Germinal center (tissue), 1 donor: ENCODE measurements at places on chromosomes 16 and 17.

DNA sequence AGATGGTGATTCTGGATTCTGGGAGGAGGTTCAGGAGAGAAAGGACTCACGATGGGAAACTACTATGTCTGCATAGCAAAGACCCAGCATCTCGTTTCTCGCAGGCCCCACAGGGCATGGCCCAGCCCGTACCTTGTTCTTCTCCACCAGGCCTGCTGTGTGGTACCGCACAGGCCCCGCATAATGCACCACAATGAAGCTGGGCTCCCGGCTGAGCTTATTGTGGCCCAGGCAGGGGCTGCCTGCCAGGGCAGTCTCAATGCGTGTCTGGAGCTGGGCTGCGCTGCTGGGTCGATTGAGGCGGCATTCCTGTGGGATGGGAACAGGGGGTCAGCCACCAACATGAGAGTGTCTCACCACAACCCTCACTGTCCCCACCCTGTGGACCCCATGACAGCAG lies 20.4 kb downstream of the ZNHIT3 start:
- DNase-seq: no peak

DNA sequence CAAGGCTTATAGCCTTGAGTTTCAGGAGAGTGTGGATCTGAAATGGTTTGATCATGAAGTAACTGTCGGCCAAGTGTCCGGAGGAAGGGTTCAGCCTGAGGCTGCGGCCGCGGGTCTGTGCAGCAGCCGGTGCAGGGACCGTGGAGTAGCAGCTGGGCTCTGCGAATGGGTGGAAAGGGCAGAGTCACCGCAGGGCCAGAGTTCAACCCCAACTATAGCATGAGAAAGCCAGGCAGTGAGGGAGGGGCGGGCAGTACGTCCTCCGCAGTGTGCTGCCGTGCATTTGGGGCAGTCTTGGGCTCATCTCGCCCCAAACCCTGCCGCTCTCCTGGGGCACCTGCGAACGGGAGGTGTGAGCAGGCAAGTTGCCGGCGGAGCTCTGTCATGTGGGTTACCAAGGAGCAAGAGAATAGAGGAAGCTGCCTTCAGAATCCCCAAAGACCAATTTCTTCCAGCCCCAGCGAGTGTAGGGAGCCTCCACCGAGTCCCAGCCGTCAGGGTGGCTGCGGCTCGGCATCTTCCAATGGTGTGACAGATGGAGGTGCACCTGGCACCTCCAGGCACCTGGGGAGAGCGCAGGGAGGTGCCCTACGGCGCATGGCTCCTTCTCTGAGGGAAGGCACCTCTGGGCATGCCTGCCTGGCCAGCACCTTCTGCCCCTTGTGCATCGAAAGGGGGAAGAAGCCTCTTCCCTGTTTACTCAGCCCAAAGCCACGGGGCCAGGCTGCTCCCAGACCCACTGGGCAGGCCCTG lies 87.3 kb downstream of the RPA1 start:
- no peak for DNase-seq

- no peak for DNase-seq
Measured at GRCh38 chr16:76988526-76988925, 202.5 kb upstream of the MON1B start.

GRCh38 chr17:1736348-1737281 lies 6.1 kb upstream of the SERPINF2 start:
- DNase-seq: no peak

DNA sequence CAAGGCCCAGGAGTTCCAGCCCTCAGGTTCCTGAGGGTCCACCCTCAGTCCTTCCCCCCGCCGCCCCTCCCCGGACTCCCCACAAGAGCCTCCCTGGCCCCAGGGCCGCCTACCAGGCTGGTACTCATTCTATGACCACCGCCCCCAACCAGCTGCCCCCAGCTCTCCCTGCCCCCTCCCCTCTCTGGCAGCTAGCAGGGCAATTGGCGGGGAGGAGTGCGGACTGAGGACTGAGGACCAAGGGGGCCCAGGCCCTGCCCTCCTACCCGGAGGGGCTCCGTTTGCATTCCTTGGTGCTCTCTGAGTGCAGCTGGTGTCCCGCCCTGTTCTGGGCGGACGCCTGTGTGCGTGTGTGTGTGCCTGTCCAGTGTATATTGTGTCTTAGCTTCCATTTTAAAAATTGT lies 19.1 kb downstream of the UNC13D start:
- DNase-seq: no peak

DNA sequence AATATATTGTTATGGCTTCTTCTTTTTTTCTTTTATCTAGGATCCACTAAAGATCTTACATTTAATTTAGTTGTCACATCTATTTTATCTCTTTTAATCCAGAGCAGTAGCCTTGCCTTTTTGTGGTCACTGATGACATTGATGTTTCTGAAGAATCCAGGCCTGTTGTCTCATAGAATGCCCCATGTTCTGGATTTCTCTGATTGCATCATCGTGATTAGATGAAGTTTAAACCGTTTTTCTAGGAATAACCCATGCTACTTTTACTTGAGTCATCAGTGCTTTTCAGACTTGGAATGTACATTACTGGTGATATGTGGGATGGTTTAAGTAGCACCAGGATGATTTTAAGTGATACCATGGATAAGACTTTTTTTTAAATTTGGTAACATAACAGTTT lies 106.4 kb upstream of the CES5A start:
- no peak for DNase-seq

- no peak for DNase-seq
Measured at GRCh38 chr17:78653382-78653781, 76.2 kb upstream of the DNAH17 start.

DNA sequence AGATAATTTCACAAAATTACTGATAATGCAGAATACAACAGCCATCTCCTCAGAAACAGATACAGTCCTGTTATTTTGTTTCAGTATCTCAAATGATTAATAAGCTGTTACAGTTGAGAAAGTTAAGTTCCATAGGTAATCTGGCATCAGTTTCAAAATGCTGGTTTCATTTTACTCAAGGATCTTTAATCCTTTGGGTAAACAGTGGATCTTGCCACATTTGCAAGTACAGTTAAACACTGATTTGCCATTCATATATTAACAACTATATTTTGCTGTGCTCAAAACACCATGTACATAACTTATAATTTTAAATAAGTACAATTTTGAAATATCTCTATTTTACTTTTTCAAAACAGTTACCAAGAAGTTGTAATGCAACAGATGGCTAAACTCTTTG lies 31.2 kb downstream of the RPGRIP1L start:
- DNase-seq: no peak

- DNase-seq: no peak
Measured at GRCh38 chr16:2745116-2745890, 7.1 kb upstream of the SRRM2 start.

- peak; percentile 54 for DNase-seq
Measured at GRCh38 chr17:27457731-27458523, 1.7 kb downstream of the KSR1 start.

DNA sequence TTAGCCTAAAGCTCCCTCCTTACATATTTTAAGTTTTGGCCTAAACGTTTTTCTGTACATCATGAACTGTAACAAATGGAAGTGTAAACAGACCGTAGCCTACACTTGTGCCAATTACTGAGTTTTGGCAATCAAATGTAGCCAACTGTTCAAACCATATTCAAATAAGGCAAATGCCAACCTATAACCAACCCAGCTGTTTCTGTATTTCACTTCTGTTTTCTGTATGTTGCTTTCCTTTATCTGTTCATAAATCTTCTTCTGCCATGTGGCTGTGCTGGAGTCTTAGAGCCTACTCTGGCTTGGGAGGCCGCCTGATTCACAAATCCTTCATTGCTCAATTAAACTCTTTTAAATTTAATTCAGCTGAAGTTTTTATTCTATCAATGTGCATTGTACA lies 6.9 kb upstream of the C16orf78 start:
- no peak for DNase-seq

- peak; percentile 61 for DNase-seq
Measured at GRCh38 chr16:87317750-87318644, 805 bp upstream of the C16orf95 start.

DNA sequence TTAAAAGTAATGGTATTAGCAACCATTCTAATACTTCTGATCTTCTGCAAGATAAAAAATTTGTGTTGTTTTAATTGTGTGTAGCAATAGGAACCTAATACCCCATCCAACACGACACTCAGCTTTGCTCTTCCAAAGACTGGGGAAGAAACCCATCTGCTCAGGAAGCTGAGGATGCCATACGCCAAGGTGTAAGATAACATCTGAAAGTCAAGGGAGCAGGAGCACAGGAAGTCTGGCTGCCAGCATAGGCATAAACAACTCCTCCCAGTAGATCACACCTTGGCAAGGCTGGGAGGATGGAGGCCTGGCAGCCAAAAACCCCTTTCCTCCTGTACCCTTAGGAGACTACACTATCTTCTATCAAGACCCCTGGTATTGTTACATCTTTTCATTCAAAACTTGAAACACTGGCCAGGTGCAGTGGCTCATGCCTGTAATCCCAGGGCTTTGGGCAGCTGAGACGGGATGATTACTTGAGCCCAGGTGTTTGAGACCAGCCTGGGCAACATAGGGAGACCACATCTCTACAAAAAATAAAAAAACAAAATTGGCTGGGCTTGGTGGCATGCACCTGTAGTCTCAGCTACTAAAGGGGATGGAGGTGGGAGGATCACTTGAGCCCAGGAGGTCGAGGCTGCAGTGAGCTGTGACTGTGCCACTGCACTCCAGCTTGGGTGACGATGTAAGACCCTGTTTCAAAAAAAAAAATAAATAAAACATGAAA lies 5.7 kb upstream of the SPHK1 start:
- DNase-seq: no peak

GRCh38 chr17:73759734-73760438 lies 115.6 kb upstream of the SDK2 start:
- DNase-seq: no peak

DNA sequence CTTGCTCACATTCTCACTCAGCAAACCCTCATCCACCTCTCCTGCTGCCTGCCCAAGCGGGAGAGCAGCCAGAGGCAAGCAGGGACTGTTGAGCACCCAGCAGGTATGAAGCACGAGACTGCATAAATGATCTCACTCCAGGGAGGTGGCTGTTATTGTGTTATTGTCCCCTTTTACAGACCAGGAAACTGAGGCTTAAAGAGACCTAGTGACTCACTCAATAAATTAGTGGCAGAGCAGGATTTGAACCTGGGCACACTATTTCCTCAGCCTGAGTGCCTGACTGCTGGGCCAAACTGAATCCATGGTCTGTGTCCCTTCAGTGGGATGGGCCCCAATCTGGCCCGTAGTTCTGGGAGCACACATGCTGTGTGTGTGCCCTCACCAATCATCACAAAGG lies 12.3 kb upstream of the MAP2K3 start:
- no peak for DNase-seq

- no peak for DNase-seq
Measured at GRCh38 chr17:4744999-4745969, 5.6 kb upstream of the CXCL16 start.

- DNase-seq: no peak
Measured at GRCh38 chr16:48881272-48881671, 271.3 kb upstream of the N4BP1 start.

DNA sequence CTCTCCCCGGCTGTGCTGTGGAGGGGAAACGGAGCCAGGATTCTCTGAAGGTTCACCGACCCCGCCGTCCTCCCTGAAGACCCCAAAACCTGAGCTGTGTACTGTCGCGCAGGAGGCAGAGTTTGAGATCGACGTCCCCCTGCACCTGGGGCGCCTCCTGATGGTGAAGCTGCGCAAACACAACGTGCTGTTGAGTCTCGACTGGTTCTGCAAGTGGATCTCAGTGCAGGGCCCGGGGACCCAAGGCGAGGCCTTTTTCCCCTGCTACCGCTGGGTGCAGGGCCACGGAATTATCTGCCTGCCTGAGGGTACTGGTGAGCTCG lies 62.6 kb upstream of the TEKT1 start:
- DNase-seq: peak; percentile 31

DNA sequence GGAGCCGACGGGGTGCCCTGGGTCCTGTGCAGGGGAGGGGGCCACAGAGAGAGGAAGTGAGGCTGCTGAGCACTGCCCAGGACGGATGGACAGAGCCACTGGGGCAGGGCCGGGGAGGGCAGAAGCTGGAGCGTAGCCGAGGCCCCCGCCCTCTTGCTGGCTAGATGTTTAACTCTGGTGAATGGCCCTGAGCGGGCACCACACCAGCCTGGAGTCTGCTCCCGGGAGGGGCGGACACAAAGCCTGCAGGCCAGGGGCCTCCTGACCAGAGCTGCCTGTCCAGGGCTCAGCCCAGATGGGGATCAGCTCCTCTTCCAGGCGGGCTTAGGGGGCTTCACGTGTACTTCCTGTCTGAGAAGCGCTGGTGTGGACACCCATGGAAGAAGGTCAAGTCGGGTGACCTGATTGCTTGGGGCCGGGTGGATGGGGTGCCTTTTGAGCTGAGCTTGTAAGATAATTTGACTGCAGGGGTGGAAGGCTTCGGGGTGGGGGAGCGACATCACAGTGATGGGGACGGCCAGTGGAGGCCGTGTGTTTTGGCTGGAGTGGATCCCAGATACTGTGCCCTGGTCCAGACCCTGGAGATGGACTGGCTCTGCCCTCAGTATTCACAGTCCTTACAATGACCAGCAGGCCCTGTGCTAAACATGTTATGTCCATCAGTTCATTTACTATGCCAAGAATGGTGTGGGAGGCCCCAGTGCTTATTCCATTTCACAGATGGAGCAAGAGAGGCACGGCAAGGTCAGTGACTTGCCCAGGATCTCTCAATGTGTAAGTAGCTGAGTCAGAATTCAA lies 33.7 kb upstream of the CIBAR2 start:
- no peak for DNase-seq

DNA sequence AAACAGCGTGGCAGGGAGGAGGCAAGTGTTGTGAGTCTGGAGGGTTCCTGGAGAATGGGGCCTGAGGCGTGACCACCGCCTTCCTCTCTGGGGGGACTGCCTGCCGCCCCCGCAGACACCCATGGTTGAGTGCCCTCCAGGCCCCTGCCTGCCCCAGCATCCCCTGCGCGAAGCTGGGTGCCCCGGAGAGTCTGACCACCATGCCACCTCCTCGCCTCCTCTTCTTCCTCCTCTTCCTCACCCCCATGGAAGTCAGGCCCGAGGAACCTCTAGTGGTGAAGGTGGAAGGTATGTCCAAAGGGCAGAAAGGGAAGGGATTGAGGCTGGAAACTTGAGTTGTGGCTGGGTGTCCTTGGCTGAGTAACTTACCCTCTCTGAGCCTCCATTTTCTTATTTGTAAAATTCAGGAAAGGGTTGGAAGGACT lies at the start of gene CD19:
CD19 (plus strand) TSS at position 171 of the 425 bp plus-strand sequence; CDS start at position 201, 30 bp downstream.
- DNase-seq: peak; percentile 80

DNA sequence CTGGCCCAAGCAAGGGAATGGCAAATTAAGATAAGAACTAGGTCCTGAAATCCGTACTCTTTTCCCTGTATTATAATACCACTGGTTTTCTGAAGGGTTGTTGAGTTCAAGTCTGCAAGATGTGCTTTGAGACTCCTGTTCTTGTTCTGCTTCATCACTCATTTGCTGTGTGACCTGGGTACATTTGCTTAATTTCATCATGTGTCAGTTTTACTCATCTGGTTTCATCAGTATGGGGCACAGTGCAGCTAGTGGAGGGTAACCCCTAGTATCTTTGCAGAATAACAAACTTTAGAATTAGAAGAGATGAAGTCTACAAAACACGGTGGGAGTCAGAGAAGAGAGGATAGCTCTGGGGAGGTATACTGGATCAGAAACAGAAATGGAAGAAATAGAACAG lies 21.9 kb upstream of the EFCAB13 start:
- no peak for DNase-seq

DNA sequence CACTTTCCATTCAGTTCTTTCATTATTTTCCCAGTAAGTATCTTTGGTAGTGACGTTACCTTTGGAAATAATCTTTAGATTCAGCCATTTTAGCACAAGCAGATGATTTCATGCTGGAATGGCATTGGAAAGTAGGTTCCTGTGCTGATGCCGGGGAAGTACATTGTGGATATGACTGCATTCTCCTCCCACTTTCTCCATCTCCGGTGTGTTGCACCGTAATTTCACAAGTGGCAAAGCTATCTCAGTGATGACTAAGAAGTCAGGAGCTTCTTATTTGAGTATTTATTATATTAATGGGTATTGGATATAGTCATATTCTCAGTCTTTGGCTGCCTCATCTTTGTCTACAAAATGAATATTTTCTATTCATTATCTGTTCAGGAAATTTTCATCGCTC lies 69.8 kb downstream of the MRTFB start:
- DNase-seq: no peak
